ENCODE measurements at places on chromosomes 11 and 22. TPM values are rescaled to one million over a fixed set of nuclear protein-coding genes. Genes with fewer than 3 reads are reported as not detected.

Gene JAML
- 189 TPM for total RNA-seq

GRCh38 chr11:35427071-35427470 lies 7.7 kb upstream of the SLC1A2 start:
- no peaks in the 10 kb centered on the region for H3K36me3 ChIP-seq
- H3K27me3 ChIP-seq = peaks cover 60% of the 10 kb centered on the region
- no peak overlapping the region for H3K4me3 ChIP-seq
- H3K27ac ChIP-seq = no peak overlapping the region

GRCh38 chr11:10032935-10033334 lies 261.1 kb downstream of the SBF2 start:
- DNase-seq = no peak
- no peak overlapping the region for H3K27ac ChIP-seq
- no peak overlapping the region for H3K4me3 ChIP-seq
- H3K27me3 ChIP-seq = peaks cover 2% of the 10 kb centered on the region
- peaks cover 2% of the 10 kb centered on the region for H3K36me3 ChIP-seq

GRCh38 chr22:49761836-49762235 lies 65.8 kb downstream of the BRD1 start:
- no peak for DNase-seq
- H3K4me3 ChIP-seq = no peak overlapping the region
- H3K36me3 ChIP-seq = no peaks in the 10 kb centered on the region

Gene NFRKB
- 49.0 TPM for total RNA-seq

DNA sequence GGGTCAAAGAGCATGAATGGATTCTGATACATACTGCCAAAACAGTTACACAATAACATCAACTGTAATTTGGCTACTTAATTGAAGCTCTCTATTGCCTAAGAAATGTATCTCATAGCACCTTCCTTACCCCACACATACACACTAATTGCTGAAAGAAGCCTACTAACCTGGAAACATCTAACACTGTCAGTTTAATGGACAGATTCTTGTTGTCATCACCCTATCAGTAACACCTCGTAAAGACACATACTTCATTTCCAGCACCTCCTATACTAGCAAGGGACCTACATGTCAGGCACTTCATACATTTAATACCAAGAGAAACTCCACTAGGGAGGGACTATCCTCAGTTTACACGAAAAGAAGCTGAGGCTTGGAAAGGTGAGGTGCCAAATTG lies 9.9 kb downstream of the NAP1L4 start:
- peaks cover 25% of the 10 kb centered on the region for H3K36me3 ChIP-seq
- H3K4me1 ChIP-seq = peaks cover 44% of the 10 kb centered on the region
- no peak overlapping the region for H3K4me3 ChIP-seq
- H3K27me3 ChIP-seq = no peaks in the 10 kb centered on the region
- DNase-seq = no peak

DNA sequence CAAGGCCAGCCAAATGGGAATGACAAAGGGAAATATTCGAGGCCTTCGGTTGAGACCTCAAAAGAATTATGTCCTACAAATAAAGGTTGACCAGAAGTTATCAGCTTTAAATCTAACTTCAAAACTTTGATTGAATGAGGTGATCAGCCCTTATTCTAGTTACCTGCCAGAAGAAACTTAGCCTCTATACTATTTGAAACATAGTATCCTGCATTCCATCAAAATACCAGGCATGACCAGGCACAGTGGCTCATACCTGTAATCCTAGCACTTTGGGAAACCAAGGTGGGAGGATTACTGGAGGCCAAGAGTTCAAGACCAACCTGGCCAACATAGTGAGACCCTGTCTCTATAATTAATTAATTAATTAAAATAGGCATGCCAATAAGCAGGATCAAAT lies 44.3 kb upstream of the ADORA2A start:
- no peak overlapping the region for H3K4me3 ChIP-seq
- peaks cover 14% of the 10 kb centered on the region for H3K36me3 ChIP-seq
- DNase-seq = no peak
- H3K4me1 ChIP-seq = peaks cover 16% of the 10 kb centered on the region
- no peaks in the 10 kb centered on the region for H3K27me3 ChIP-seq

DNA sequence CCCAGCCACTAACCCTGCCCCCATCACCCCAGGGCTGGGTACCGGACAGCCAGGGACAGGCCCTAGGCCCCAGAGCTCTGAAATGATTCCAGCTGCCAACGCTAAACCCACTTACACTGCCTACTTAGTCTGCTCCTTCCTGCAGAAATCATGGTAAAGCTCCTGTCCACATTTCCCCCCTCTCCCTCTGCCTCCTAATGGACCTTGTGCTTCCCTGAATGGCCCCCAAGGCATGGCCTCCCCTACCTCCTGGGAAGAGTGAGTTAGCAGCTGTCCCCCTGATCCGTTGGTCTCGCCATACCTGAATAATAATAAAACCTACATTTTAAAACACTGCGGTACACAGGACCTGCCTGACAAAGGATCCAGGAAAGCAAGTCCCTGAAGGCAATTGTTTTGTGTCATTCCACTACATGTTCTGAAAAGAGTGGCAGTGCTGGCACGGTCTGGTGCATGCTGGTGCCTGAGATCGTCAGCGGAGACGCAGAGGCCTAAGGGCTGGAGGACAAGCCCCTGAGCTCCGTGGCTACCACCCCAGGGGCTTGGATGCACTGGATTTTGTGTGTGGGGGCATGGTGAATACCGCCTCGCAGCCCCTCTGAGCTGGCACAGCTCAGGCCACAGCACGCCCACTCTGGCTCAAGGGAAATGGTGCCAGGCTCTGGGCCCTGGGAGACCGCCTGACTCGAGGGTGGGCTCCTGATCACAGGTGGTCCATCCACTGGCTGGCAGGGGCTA lies 186.3 kb downstream of the CTTN start:
- no peak for DNase-seq
- no peak overlapping the region for H3K27ac ChIP-seq
- H3K4me1 ChIP-seq = peaks cover 2% of the 10 kb centered on the region

GRCh38 chr11:45667929-45668680 lies 2.7 kb upstream of the CHST1 start:
- no peak for DNase-seq
- peaks cover 42% of the 10 kb centered on the region for H3K27me3 ChIP-seq
- no peak overlapping the region for H3K27ac ChIP-seq
- H3K4me1 ChIP-seq = peaks cover 3% of the 10 kb centered on the region

DNA sequence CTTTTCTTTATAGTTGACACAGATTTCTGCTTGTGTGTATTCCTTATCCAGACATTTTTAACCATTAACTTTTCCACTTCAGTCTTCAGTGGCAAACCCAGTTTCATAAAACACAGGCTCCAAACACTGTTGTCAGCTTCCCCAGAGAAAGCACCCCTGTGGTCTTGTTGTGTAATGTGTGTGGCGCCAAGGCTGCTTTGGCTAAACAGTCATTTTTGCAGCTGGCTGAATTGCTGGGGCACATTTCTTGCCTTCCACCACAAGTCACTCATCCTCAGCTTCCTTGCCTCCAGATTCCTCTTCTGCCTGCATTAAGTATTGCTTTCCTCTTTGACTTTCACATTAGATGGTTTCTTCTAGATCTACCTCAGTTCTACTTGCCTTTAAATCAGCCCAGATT lies 40.5 kb downstream of the ARHGAP1 start:
- no peak overlapping the region for H3K27ac ChIP-seq
- H3K27me3 ChIP-seq = no peaks in the 10 kb centered on the region
- no peak for DNase-seq
- H3K4me1 ChIP-seq = peaks cover 3% of the 10 kb centered on the region
- H3K4me3 ChIP-seq = no peak overlapping the region
